ENCODE measurements at places on chromosomes 5 and 9.

GRCh38 chr9:72187121-72187695 is 38.0 kb downstream of the GDA start:
- no peak for DNase-seq

DNA sequence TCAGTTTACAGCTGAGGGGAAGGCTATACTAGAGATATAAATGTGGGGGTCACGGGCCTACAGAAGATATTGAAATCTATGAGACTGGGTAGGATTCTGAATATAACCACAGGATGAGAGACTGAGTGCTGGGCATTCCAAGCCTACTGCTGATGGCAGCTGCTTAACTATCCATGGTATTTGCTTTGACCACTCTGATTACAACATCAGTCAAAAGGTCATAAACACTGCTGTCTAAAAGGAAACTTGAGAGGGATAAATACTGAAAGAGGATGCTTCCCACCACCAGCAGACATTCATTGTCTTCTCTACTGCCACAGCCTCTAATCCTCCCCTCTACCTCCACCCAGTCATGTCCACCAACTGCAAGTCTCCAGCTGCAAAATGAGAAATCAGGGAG is 3.8 kb downstream of the ZNF622 start:
- DNase-seq: no peak

DNA sequence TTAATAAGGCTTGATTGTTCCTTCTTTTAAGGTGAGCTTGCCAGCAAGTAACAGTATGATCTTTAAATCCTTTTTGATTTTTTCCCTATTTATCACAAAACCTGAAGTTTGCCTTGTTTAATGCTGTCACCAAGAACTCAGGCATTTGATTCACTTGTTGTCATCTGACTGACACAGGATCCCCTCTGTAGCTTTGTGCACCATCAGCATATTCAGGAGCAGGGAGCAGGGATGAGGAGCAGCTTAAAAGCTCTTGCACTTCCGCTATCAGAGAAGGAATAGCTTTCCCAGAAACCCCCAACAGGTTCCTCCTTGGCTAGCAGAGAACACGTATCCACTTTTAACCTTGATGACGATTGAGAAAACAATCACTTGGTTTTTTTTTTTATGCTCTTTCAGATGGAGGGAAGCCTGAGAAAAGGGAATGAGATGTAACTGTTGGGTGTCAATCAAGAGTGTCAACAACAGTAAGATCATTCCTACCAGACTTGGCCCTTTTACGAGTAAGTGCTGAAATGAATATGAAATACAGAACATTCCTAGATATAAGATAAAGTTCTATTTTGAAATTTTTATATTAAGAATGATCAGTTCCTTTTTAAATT is 433.1 kb upstream of the CDH18 start:
- no peak for DNase-seq

DNA sequence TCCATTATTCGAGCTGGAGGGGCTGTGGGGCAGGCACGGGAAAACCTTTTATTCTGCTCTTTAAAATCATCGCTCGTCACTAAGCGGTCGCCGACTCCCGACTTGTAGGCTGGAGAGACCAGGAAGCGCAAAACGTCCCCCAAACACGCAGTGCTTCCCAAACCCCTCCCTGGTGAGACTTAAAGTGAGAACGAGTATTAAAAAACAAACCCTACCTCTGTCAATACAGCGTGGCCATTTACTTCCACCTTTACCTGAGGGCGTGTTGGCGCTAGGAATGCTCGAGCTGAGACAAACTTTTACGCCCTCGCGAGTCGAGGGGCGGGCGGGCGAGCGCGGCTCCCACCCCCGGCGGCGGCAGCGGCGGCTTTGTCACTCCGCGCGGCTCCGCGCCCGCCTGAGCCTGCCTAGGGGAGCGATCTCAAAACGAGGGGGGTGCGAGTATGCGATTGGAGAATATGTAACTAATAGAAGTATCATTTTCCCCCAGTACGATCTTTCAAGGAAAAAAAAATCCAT is at the start of gene NR2F1-AS1:
Gene NR2F1-AS1 (minus strand): TSS at position 293 of the 519 bp plus-strand sequence.
- DNase-seq: no peak

- no peak for DNase-seq
Observed at GRCh38 chr5:135242021-135242865, 156.8 kb downstream of the MACROH2A1 start.

DNA sequence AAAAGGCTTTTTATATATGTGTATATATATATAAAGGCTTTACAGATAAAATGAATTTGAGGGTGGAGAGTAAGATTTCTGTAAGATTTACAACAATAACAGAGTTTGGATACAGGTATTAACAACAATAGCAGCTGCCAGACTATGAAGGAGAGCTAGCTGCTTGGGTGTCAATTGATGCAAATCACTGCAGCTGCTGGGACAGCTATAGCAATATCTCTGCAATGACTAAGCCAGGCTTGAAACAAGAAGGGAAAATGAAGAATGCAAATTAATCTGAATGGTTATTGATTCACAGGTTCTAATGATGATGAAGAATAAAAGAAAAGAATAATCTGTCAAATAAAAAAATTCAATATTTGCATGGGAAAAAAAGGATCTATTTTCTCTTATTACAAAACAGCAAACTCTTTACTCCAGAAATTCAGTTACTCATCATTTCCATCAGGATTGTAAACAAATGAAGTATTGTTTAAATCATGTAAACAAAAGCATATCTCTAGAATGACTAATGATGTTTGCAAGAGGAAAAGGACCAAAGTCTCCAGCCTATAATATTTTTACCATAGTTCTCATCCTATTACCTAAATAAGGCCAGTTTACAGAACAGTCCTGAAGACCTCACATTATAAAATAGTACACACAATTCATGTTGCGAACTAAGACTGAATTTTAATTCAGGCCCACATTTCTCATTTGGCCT is 219.0 kb downstream of the HTR1A start:
- no peak for DNase-seq

- no peak for DNase-seq
Observed at GRCh38 chr5:179194941-179195381, 134.8 kb downstream of the ZNF354C start.

DNA sequence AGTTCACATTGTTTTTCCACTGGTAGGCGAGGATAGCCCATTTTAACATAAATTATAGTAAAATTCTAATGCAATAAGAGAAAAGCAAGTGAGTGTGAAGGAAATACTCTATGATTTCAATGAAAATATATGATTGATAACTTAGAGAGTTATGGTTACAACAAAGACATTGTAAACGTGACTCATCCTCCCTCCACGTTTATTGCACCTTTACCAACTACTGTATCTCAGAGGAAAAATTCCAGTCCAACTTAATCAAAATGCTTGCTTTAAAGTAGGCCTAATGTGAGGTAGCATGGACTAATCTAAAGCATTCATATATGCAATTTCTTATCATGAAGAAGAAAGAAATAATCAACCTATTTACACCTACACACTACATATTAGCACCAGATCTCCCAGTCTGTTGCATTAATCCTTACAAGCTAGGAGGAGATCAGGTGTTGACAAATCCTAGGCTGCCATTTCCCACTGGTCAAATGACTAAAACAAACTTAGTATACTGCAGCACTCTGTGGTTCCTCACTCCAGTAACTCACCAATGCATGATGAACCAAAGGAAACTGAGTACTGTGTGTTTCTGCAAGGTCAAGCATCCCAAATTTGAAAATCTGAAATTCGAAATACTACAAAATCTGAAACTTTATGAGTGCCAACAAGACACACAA is 41.7 kb downstream of the ECPAS start:
- no peak for DNase-seq

- DNase-seq: no peak
Observed at GRCh38 chr9:18216376-18216775, 257.6 kb upstream of the ADAMTSL1 start.

- no peak for DNase-seq
Observed at GRCh38 chr9:135009794-135010585, 77.5 kb upstream of the OLFM1 start.

GRCh38 chr5:88829775-88830174 is 53.2 kb downstream of the MEF2C start:
- DNase-seq: no peak

DNA sequence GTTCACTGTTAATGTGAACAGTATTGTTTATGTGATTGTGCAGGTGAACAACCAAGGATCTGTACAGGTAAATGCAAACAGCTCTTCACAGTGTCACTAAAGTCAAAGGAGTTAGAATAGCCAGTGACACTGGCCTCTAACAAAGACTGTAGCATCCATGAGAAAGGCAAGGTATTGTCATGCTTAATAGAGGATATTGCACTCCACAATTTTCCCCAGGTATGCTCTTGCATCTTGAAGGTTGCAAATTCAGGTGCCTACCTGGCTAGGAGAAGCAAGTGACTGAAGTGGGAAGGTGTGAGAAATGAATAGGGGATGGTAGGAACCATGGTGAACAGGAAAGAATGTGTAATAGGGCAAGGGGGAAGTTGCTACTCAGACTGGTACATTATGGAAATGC is 101.2 kb upstream of the EFNA5 start:
- no peak for DNase-seq

DNA sequence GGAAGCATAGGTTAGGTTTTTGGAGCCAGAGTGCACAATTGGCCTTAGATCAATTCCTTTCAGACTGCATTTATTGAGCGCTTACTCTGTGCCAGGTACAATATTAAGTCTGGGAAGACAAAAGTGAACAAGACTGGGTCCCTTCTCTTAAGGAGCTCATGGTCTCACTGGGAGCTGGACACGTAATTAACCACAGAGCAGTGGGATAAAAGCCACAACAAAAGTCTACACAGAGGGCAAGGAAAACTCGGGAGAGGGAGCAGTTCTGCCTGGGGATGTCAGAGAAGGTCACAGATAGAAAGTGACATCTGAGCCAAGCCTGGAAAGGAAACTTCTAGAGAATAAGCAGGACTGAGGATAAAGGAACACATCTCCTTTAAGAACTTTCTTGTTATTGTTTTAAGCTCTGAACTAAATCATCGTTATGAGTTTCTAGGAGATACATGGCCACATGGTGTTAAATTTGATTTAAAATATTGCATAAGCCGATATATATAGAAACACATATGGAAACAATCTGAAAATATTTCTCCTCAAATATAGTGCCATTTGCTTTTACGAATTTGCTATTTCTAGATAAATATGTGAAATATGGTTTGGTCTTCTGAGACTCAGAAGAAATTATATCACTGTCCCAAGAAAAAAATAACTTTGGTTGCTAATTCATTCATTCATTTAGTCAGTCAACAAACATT is 40.1 kb upstream of the PDE8B start:
- DNase-seq: no peak

- no peak for DNase-seq
Observed at GRCh38 chr5:143471666-143472464, 68.4 kb upstream of the NR3C1 start.

- no peak for DNase-seq
Observed at GRCh38 chr5:146426853-146427618, 20.1 kb upstream of the TCERG1 start.

DNA sequence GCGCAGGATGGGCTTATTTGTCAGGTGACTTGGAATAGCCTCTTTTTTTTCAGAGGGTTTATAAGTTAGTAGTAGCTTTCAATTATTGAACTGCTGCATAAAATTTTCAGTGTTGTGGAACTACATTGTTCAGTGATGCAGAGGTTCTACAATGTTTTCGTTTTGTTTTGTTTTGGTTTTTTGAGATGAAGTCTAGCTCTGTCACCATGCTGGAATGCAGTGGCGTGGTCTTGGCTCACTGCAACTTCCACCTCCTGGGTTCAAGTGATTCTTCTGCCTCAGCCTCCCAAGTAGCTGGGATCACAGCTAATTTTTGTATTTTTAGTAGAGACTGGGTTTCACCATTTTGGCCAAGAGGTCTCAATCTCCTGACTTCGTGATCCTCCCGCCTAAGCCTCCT is 22.0 kb downstream of the NUP188 start:
- no peak for DNase-seq

DNA sequence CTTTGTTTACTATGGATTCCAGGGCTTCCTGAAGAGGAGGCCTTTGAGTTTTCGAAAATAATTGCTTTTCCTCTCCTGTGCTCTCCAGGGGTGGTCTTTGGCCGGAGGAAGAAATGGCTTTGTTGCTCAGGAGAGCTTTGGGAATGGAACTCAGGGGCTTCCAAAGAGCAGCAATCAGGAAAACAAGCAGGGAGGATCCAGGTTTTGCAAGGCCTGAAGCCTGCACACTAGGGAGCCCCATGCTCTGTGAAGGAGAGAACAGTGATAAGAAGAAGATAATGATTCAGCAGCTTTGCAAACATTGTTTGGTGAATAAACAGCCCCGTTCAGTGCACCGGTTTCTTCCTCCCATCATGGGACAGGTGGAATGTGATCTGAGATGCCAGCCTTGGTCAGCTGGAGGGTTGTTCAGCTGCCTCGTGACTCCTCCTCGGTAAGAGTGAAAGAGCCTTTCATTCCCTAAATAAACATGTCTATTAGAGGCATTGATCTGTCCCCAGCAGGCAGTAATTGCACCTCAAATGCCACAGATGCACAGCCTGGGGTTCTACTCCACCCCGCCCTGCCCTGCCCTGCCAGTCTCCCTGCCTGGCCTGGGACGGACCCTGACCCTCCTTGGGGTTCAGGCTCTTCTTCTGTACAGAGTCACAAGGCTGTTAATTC is 11.5 kb upstream of the ALDH1B1 start:
- no peak for DNase-seq

- DNase-seq: no peak
Observed at GRCh38 chr9:105647595-105648349, 14.5 kb upstream of the TAL2 start.

DNA sequence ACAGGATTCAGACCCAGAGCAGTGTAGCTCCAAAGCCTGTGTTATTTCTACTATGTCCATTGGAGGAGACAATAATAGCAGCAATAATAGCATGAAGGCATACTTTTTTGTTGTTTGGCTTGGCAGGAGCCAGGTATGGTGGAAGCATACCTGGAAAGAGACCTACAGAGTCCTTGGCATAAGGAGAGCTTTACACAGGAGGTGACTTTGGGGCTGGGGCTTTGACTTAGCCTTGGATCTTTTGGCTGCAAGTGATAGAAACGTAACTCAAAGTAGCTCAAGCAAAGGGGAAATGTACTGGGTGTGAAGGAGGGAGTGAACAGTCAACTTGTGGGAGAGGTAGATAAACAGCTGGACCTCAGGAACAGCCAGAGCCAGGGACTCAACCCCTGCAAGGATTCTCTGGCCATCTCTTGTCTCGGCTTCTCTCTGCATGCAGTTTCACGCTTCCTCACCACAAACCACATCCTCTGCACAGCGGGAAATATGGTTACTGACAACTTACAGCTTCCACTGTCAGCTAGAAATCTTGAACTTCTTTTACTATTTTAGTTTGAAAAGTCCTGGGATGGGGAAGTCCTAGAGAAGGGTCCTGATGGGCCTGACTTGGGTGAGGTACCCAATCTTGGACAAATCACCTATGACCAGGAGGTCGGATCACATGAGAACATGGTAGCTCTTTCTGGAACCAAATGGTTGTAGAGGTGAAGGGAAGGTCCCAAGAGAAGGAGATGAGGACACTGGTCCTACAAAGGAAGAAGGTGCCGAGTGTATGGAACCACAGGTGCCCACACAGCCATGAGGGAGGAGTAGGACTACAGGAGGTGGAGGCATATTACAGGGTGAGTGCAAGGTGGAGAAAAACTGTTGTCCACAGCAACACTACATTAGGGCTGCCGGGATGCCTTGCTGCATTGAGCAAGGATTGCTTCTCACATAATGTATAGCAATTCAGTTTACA is 47.0 kb upstream of the TGFBR1 start:
- DNase-seq: peak; percentile 89
